ENCODE measurements at places on chromosomes 2 and 18. TPM values are rescaled to one million over a fixed set of nuclear protein-coding genes. Genes with fewer than 3 reads are reported as not detected.
A peak's percentile ranks its signal among the peaks of the same experiment; 100 is the strongest.

The CERKL gene
- not detected for total RNA-seq

The ITGAV gene
- 11.2 TPM for total RNA-seq

The RTP5 gene
- 0.12 TPM for total RNA-seq

The GPR35 gene
- 50.7 TPM for total RNA-seq

The MATN3 gene
- total RNA-seq = not detected

The TUBA3E gene
- not detected for total RNA-seq

The ABHD1 gene
- 0.34 TPM for total RNA-seq

DNA sequence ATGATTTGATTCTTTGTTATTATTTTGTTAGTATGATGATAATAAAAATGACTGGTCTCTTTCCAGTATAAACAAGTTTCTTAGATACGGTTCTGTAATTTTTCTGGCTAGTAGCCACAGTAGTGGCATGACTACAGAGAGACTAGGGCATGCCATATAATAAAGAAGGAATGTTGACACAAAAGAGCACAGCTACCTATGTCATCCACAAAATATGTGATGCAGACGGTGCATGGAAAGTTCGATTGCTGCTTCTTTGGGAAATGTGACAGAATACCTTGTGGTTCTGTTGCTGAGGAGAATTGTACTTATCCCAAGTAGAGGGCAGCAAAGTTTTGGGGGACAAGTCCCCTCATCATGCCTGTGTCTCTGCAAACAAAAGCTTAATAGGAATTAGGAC, 26.1 kb upstream of the SETBP1 start:
- no peak overlapping the region for H3K27ac ChIP-seq
- H3K36me3 ChIP-seq = no peaks in the 10 kb centered on the region
- H3K4me1 ChIP-seq = no peaks in the 10 kb centered on the region
- H3K4me3 ChIP-seq = no peak overlapping the region
- H3K27me3 ChIP-seq = peaks cover 33% of the 10 kb centered on the region

GRCh38 chr18:70464343-70465114, 175.7 kb downstream of the SOCS6 start:
- no peaks in the 10 kb centered on the region for H3K36me3 ChIP-seq
- H3K4me1 ChIP-seq = peaks cover 5% of the 10 kb centered on the region
- H3K27ac ChIP-seq = no peak overlapping the region
- peak; percentile 30 for DNase-seq
- H3K4me3 ChIP-seq = peak overlapping the region; percentile 70
- peaks cover 7% of the 10 kb centered on the region for H3K27me3 ChIP-seq

GRCh38 chr18:6792391-6792790, 62.9 kb downstream of the ARHGAP28 start:
- no peak overlapping the region for H3K27ac ChIP-seq
- no peaks in the 10 kb centered on the region for H3K36me3 ChIP-seq
- DNase-seq = no peak
- no peak overlapping the region for H3K4me3 ChIP-seq
- no peaks in the 10 kb centered on the region for H3K27me3 ChIP-seq

DNA sequence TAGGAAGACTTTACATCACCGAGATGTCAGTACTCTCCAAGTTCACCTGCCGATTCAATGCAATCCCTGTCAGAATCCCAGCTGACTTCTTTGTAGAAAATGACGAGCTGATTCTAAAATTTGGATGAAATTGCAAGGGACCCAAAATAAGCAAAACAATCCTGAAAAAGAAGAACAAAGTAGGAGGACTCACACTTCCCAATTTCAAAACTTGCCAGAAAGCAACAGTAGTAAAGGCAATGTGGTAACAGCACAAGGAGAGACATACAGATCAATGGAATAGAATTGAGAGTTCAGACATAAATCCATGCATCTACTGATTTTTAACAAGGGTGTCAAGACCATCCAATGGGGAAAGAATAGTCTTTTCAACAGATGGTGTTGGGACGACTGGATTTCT, 52.2 kb downstream of the SMAD7 start:
- H3K4me3 ChIP-seq = no peak overlapping the region
- H3K36me3 ChIP-seq = no peaks in the 10 kb centered on the region
- DNase-seq = no peak
- peaks cover 16% of the 10 kb centered on the region for H3K4me1 ChIP-seq

GRCh38 chr2:121860033-121860757, 104.7 kb downstream of the TSN start:
- H3K27me3 ChIP-seq = peaks cover 39% of the 10 kb centered on the region
- no peak overlapping the region for H3K4me3 ChIP-seq
- H3K27ac ChIP-seq = no peak overlapping the region
- H3K4me1 ChIP-seq = no peaks in the 10 kb centered on the region

- H3K27ac ChIP-seq = no peak overlapping the region
- H3K27me3 ChIP-seq = no peaks in the 10 kb centered on the region
- H3K4me1 ChIP-seq = peaks cover 31% of the 10 kb centered on the region
- peaks cover 7% of the 10 kb centered on the region for H3K36me3 ChIP-seq
These were observed 79.8 kb upstream of the NOSTRIN start for GRCh38 chr2:168722592-168722991.

GRCh38 chr18:45733535-45733934, 9.6 kb downstream of the SLC14A1 start:
- H3K27ac ChIP-seq = no peak overlapping the region
- H3K4me1 ChIP-seq = no peaks in the 10 kb centered on the region
- DNase-seq = no peak
- no peak overlapping the region for H3K4me3 ChIP-seq
- H3K36me3 ChIP-seq = no peaks in the 10 kb centered on the region

GRCh38 chr2:165645930-165646831, 147.9 kb downstream of the GALNT3 start:
- no peak for DNase-seq
- no peak overlapping the region for H3K4me3 ChIP-seq
- no peaks in the 10 kb centered on the region for H3K27me3 ChIP-seq
- H3K4me1 ChIP-seq = no peaks in the 10 kb centered on the region
- no peak overlapping the region for H3K27ac ChIP-seq

- peaks cover 48% of the 10 kb centered on the region for H3K27me3 ChIP-seq
- H3K27ac ChIP-seq = no peak overlapping the region
- H3K36me3 ChIP-seq = no peaks in the 10 kb centered on the region
- DNase-seq = no peak
These were observed 125.7 kb upstream of the TWIST2 start for GRCh38 chr2:238722181-238722580.
